ENCODE measurements at places on chromosomes 6 and 20.
A peak's percentile ranks its signal among the peaks of the same experiment; 100 is the strongest.

- peak; percentile 47 for DNase-seq
Measured at GRCh38 chr6:28207510-28208110, 17.5 kb upstream of the ZSCAN9 start.

GRCh38 chr20:20443504-20443903 lies 75.6 kb downstream of the INSM1 start:
- DNase-seq: peak; percentile 42

DNA sequence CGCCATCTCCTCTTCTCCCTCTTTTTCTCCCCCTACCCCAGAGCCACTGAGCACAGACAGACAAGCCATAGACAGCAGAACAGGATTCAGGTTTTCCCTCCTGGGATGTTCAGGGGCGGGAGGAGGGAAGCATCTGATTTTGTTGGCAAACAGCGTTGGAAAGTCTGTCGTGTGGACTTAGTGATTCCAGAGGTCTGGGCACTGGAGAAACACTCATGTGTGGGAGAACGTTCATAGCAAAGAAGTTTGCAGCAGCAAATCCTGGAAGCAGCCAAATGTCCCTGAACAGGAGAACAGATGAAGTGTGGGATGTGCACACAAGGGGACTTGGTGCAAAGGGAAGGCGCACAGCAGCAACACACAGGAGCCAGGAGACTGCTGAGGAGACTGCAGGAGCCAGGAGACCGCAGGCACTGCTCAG lies 264.1 kb upstream of the CDYL start:
- DNase-seq: no peak

- DNase-seq: no peak
Measured at GRCh38 chr20:14780508-14780907, 443.1 kb upstream of the FLRT3 start.

- DNase-seq: peak; percentile 68
Measured at GRCh38 chr6:169851641-169852503, 100.5 kb downstream of the ERMARD start.

GRCh38 chr6:163418311-163419029 lies 4.0 kb downstream of the QKI start:
- no peak for DNase-seq

DNA sequence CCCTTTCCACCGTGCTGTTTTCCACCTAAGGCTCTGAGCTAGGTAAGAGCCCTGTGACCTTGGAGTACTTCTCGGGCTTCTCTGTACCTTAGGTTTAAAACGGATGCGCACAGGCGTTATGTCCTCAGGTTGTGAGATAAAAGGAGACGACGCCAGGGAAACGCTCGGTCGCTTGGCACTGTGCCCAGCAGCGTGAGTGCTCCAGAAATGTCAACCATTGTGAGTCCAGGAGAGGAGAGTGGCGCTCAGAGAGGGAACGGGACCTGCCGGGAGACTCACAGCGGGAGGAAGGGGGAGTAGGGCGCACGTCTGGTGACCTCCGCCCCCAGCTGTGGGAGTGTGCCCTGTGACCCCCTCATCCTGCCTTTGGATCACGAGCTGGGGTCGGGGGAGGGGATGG lies 33.8 kb upstream of the SCRT2 start:
- DNase-seq: no peak

DNA sequence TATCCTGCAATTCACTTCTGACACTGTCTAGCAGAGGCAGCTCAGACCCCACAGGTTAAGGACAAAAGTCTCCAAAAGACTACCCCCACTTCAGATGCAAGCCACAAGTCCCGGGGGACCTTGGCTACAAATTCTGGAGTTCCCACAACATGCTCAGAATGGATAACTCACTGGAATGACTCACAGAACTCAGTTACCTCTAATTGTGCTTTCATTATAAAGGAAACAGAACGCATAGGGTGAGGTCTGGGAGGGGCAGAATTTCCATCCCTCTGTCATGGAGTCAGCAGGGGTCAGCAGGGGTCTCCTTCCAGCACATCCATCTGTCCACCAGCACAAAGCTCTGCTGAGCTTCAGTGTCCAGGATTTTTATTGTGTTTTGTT lies 184.2 kb downstream of the CDH4 start:
- peak; percentile 61 for DNase-seq

GRCh38 chr6:40997234-40997957 lies 41.6 kb downstream of the UNC5CL start:
- peak; percentile 50 for DNase-seq

- no peak for DNase-seq
Measured at GRCh38 chr6:169186496-169187169, 67.0 kb downstream of the THBS2 start.

DNA sequence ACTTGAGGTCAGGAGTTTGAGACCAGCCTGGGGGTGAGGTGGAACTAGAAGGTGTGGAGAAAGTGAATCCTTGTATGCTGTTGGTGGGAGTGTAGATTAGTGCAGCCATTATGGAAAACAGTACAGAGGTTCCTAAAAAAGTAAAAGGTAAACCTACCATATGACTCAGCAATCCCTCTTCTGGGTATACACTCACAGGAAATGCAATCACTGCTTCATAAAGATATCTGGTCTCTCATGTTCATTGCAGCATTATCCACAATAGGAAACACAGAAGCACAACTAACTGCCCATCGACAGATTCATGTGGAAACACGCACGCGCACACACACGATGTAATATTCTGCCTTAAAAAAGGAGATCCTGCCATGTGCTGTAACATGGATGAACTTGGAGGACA lies 66.7 kb downstream of the CDC5L start:
- DNase-seq: no peak

- no peak for DNase-seq
Measured at GRCh38 chr20:59333951-59334350, 33.5 kb downstream of the EDN3 start.

GRCh38 chr6:150243620-150244314 lies 100.9 kb downstream of the PPP1R14C start:
- DNase-seq: no peak

DNA sequence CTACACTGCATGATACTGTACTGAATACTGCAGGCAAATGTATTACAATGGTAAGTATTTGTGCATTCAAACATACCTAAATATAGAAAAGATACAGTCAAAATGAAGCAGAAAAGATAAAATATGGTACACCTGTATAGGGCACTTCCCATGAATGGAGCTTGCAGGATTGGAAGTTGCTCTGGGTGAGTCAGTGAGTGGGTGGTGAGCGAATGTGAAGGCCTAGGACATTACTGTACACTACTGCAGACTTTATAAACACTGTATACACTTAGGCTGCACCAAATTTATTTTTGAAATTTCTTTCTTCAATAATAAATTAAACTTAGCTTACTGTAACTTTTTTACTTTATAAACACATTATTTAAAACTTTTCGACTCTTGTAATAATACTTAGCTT lies 213.1 kb downstream of the ATXN1 start:
- no peak for DNase-seq

DNA sequence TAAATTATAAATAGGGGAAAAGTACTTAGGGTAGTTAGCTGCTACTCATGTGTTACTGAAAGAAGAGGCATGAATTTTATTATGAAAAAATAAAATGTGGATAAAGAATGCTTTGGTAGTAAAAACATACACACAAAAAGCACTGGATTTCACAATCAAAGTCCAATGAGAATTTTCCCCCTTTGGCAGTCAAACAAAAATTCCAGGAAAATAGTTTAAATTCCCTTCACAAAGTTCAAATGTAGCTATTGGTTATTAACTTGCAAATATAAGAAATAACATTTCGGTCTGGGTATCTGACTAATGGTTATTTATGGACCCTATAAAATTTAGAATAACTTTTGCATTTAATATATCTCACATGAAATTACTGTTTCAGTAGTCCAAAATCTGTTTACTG lies 210.4 kb downstream of the FOXC1 start:
- DNase-seq: no peak

GRCh38 chr6:146593986-146594385 lies 4.8 kb upstream of the ADGB start:
- DNase-seq: no peak

- peak; percentile 53 for DNase-seq
Measured at GRCh38 chr6:35139924-35140638, 1.1 kb downstream of the TCP11 start.

GRCh38 chr20:3563548-3564177 lies 92.8 kb downstream of the ATRN start:
- peak; percentile 59 for DNase-seq

GRCh38 chr6:134317471-134318131 lies at the start of gene SGK1:
Gene SGK1 (minus strand): TSS chr6:134318112. CDS start chr6:134317460, 652 bp downstream.
- DNase-seq: no peak

GRCh38 chr6:156976216-156977127 lies 199.3 kb downstream of the ARID1B start:
- no peak for DNase-seq

- no peak for DNase-seq
Measured at GRCh38 chr20:11380283-11380682, 537.4 kb upstream of the BTBD3 start.

GRCh38 chr6:7568021-7568420 lies 22.0 kb upstream of the SNRNP48 start:
- no peak for DNase-seq

DNA sequence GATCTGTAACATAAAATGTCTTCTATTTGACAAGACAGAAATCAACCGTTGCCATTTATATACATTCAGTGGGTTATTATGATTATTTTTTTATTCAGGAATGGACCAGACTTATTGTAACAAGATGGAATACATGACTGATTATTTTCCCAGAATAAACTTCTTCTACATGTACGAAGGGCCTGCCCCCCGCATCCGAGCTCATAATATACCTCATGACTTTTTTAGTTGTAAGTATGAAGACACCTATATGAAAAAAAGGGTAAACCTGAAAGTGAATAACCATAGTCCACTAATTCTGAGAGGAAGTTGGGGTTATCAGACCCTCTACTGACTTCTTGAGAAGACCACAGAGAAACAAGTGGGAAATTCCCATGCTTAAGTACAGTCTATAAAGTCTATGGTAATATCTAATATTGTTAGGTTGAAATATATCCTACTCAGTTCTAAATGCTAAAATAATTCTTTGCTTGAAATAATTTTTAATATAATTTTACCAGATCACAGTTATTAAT lies 15.9 kb downstream of the OR2A4 start:
- DNase-seq: no peak

DNA sequence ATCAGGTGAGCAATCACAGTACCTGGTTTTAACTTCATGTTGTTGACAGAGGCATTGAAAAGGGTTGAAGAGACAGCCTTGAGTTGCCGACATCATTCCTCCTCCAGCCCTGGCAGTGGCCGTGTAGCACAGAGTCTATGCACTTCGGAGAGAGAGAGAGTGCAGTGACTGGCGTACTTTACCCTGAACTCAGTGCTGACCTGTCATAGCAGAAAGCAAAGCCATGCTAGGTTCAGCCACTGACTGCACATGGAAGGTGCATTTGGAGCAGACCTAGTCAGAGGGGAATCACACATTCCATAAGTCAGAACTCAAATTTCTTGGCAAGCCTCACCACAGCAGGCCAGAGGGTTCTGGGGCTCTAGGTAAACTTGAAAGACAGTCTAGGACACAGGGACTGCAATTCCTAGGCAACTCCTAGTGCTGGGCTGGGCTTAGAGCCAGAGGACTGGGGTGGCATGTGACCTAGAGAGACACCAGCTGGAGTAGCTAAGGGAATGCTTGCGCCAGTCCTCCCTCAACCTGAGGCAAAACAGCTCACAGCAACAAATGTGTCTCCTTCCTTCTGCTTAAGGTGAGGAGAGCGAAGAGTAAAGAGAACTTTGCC lies 69.1 kb downstream of the ELOVL4 start:
- no peak for DNase-seq

DNA sequence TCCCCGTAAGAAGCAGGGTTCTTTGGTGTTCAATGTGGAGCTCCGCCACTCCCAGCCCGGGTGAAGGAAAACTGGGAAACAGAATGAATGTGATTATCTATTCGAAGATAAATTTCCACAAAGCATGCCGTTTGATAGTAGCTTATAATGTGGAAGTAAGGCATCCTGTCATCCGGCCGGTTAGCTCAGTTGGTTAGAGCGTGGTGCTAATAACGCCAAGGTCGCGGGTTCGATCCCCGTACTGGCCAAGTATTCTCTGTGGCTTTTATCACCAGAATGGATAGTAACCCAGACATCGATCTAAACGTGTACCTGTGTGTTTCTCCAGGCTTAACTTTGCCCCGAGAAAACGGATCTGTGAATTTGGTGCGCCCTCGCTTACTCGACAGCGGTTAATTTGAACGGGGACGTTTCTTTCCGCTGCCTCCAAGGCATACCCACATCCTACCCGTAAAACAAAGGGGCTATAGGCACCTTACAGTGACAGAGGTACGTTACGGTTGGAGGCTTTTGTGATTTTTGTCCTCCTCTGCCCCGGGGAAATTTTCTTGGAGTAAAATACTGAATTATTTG lies 215.2 kb upstream of the ZNF184 start:
- DNase-seq: peak; percentile 87

DNA sequence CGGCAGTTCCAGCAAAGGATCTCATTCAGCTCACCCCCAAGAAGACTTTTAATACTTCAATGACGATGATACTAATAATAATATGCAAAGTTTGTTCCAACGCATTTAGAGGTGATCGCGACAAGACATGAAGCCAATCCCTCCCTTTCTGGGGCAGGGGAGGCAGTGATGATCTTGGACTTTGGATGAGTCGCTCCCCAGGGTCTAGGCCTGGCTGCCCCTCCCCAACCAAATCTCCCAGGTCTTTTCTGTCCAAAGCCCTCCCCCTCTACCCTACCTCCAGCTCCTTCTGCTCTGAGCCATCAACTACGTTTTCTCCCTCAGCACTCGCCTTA lies 33.9 kb downstream of the HLA-A start:
- no peak for DNase-seq

DNA sequence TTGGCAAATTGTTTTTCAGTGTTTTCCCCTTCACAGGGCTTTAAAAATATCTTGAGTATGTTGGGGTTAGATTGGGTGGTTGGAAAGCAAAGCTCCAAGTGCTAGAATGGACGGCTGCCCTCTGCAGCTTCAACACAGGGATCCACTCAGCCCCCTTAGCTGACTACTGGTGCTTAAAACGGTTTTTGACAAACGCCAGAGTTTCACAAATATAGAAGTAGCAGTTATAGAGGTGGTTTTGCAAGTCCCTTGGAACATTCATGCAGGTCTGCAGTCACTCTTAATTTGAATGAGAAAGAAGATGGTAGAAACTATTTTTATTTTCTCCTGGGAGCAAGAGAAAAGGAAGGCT lies 175.9 kb downstream of the ARID1B start:
- DNase-seq: no peak

Data from SW480 (cell line).